Kidney (tissue), 22 donors: ENCODE measurements at places on chromosomes 16 and 17. TPM values are rescaled to one million over a fixed set of nuclear protein-coding genes. Genes with fewer than 3 reads are reported as not detected.

DNA sequence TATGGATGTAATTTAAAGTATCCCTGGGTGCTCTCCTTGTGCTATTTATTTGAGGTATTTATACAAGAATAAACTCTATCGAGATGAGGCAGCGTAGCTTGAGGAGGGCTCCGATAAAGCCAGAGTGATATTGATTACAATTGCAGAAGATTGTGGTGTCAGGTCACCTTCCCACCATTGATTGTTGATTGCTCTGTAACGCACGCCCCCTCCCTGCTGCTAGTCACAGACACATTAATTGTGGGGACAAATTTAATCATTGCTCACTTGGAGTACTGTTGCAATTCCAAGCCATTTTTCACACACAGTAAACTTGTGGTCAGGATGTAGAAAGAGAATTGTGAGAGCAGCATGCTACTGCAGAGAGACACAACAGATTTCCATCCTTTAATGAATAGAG lies 75.4 kb downstream of the IRX3 start:
- DNase-seq: no peak

- no peak for DNase-seq
These were observed 5.0 kb downstream of the SOCS1 start for GRCh38 chr16:11250786-11251524.

DNA sequence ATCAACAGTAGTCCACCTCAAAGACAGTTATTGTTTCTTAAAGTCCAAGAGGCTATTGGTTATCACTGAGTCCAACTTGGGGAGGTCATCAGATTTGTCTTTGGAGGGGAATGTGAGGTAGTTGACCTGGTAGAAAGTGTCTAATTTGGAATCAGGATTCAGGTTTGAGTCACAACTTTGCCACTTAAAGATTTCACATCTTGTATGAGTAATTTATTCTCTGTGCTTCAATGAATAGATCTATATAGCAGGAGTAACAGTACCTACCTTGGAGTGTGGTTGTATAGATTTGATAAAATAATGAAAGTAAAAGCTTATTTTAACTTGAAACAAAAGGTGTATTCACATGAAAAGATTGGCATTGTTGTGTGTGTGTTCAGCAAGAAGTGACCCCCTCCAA lies 119.3 kb upstream of the TBX2 start:
- DNase-seq: no peak

GRCh38 chr16:31350275-31351005 lies 4.5 kb upstream of the ITGAX start:
- DNase-seq: no peak

Gene TRPV3
- polyA plus RNA-seq: 0.13 TPM

Gene COX6A2
- 5.5 TPM for polyA plus RNA-seq

Gene ABCA3
- polyA plus RNA-seq: 5.5 TPM

Gene NTN3
- polyA plus RNA-seq: not detected

Gene CDT1
- polyA plus RNA-seq: 0.56 TPM
